ENCODE measurements at places on chromosomes 2 and 18.

DNA sequence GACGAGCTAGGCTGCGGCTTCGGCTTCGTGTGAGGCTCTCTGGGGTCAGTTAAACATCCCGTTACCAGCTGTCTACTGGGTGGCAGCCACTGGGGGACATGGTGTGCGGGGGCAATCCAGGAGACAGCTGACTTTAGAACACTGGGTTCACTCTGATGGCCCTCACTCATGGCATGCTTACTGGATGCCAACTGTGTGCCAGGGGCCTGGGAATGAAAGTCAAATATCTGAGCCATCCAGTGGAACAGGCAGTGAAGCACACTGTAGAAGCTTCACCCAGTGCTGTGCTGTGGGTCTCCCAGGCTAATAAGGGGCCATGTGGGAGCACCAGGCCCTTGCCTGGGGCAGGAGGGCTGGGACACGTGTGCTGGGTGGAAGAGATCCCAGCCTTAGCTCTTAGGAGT is 48.3 kb downstream of the GLI2 start:
- H3K36me3 ChIP-seq: no peaks in the 10 kb centered on the region
- DNase-seq: no peak
- no peaks in the 10 kb centered on the region for H3K4me1 ChIP-seq
- no peaks in the 10 kb centered on the region for H3K27me3 ChIP-seq
- H3K4me3 ChIP-seq: no peak overlapping the region

DNA sequence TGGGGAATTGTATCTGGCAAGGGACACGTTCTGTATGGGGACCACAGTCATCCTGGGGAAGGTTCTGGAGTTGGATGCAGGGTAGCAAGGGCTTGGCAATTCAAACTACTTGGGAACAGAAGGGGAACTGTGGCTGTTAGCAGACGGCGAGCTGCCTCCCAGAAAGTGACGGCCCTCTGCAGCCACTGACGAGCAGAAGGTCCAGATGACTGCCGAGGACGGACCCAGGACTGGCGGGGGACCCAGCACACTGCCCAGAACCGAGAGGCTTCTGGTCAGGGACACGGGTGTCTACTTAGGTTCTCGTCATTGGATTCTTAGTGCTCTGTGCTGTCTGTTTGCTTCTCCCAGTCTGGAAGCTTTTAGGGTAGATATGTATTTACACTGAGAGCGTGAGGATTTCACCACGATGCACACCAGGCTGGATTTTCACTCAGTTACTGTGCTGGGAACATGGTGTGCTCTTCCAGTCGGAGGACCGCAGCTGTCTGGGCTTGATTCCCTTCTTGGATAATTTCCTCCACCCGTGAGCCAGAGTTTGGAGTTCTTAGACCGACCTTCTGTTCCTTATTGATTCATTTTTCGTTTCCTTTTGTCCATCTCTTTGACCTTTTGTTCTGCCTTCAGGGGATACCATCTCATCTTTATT is 13.4 kb downstream of the GPR35 start:
- H3K4me3 ChIP-seq: no peak overlapping the region
- no peaks in the 10 kb centered on the region for H3K36me3 ChIP-seq
- H3K27ac ChIP-seq: no peak overlapping the region
- no peak for DNase-seq

GRCh38 chr2:201070948-201071478 is 458 bp downstream of the HYCC2 start:
- H3K36me3 ChIP-seq: no peaks in the 10 kb centered on the region
- peak overlapping the region; percentile 83 for H3K4me3 ChIP-seq
- peak overlapping the region; percentile 92 for H3K27ac ChIP-seq
- no peak for DNase-seq

DNA sequence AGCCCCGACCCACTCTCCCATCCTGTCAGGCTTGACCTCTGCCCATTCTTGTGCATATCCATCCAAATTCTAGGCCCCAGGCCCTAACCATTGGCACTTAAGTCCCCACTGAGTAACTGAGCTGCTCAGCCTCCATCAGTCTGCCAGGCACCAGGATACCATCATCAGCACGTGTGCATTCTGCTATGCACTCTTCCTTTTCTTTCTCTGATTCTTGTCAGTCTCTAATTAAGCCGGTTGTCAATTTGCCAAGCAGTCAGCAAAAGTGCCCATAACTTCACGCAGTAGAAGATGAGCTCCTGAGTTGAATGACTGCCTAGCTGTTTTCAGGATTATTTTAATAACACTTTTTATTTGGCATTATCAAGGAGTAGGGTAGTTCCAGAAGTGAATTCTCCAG is 107.2 kb downstream of the FEZ2 start:
- H3K36me3 ChIP-seq: no peaks in the 10 kb centered on the region
- H3K4me1 ChIP-seq: no peaks in the 10 kb centered on the region
- no peak overlapping the region for H3K27ac ChIP-seq
- DNase-seq: no peak
- no peak overlapping the region for H3K4me3 ChIP-seq

GRCh38 chr2:236210536-236210935 is 42.4 kb upstream of the GBX2 start:
- no peak overlapping the region for H3K4me3 ChIP-seq
- no peaks in the 10 kb centered on the region for H3K4me1 ChIP-seq
- H3K27ac ChIP-seq: no peak overlapping the region
- peaks cover 5% of the 10 kb centered on the region for H3K27me3 ChIP-seq

DNA sequence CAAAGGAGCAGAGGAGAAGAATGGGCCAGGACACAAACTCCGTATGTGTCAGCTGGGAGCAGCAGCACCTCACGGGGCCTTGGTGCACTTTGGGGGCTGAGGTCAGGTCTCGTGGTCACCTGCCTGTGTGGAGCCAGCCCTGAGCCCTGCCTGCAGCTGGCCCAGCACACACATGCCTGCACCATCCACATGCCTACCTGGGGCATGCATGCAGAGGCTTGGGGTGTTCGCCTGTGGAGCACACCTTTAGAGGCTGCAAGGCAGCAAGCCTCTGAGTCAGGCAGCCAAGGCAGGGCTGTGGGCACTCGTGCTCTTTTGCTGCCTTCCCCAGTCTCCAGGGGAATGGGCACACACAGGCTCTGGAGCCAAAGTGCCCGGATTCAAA is 36.0 kb downstream of the ARHGEF4 start:
- H3K36me3 ChIP-seq: no peaks in the 10 kb centered on the region
- H3K4me3 ChIP-seq: no peak overlapping the region
- H3K27ac ChIP-seq: no peak overlapping the region
- no peaks in the 10 kb centered on the region for H3K4me1 ChIP-seq

- DNase-seq: no peak
- no peaks in the 10 kb centered on the region for H3K27me3 ChIP-seq
- no peaks in the 10 kb centered on the region for H3K36me3 ChIP-seq
- no peak overlapping the region for H3K27ac ChIP-seq
- H3K4me3 ChIP-seq: no peak overlapping the region
Observed at GRCh38 chr2:19688059-19688458, 213.7 kb downstream of the TTC32 start.

DNA sequence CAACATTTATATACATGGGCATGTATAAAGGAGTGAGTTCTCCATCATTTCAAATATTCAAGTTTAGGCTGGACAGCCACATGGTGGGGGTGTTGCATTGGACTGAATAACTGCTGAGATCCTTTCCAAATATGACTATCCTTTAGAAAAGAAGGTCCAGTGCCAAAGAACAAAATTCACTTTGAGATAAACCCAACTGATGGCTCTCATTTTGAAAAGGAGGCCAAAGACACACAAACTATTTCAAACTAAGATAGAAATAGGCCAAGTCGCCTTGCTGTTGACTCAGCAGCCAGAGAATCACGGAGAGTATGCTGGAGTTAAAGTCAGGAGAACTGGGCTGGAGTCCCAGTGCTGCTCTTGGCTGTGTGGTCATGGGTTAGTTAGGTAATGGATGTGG is 204.5 kb upstream of the LRATD1 start:
- no peak overlapping the region for H3K4me3 ChIP-seq
- no peaks in the 10 kb centered on the region for H3K27me3 ChIP-seq

GRCh38 chr2:877747-878146 is 72.9 kb upstream of the SNTG2 start:
- H3K36me3 ChIP-seq: peaks cover 7% of the 10 kb centered on the region
- H3K4me1 ChIP-seq: no peaks in the 10 kb centered on the region
- no peak overlapping the region for H3K27ac ChIP-seq
- no peaks in the 10 kb centered on the region for H3K27me3 ChIP-seq
- peak; percentile 4 for DNase-seq

DNA sequence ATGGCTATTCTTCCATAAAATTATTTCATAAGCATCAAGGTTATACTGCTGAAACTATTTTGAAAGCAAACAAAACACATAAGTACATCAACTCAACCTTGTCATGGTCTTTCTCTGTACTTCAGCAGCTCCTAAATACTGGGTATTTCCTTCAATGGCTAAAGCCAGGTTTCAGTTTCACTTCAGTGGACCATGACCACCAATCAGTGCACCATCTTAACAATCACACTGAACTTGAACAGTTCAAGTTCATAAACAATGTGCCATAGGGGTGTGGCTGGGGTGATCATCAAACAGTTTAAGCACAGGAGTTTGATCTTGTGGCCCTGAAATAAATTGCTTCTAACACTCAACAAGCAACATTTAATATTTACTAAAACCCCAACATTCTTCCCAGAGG is 124.1 kb upstream of the FIGN start:
- no peak overlapping the region for H3K27ac ChIP-seq
- no peak for DNase-seq
- no peaks in the 10 kb centered on the region for H3K36me3 ChIP-seq

DNA sequence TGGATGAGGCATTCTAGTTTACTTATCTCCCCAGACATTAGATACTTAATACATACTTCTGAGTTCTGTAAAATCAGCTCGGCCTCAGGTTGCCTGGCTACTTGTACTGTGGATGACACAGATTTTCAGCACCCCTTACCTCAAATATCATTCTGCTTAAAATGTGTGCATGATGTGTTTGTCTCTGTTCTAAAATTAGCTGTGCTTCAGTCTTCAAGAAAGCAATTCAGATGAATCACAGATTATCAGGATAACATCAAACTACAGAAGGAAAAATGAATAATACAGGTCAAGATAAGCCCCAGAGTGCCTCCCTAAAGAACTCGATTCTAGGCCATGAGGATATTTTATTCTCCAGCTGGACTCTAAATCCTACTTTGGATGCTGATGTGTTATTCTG is 21.3 kb upstream of the MAPRE2 start:
- no peak for DNase-seq
- H3K27ac ChIP-seq: no peak overlapping the region
- no peaks in the 10 kb centered on the region for H3K36me3 ChIP-seq
- no peaks in the 10 kb centered on the region for H3K27me3 ChIP-seq
- H3K4me3 ChIP-seq: no peak overlapping the region

DNA sequence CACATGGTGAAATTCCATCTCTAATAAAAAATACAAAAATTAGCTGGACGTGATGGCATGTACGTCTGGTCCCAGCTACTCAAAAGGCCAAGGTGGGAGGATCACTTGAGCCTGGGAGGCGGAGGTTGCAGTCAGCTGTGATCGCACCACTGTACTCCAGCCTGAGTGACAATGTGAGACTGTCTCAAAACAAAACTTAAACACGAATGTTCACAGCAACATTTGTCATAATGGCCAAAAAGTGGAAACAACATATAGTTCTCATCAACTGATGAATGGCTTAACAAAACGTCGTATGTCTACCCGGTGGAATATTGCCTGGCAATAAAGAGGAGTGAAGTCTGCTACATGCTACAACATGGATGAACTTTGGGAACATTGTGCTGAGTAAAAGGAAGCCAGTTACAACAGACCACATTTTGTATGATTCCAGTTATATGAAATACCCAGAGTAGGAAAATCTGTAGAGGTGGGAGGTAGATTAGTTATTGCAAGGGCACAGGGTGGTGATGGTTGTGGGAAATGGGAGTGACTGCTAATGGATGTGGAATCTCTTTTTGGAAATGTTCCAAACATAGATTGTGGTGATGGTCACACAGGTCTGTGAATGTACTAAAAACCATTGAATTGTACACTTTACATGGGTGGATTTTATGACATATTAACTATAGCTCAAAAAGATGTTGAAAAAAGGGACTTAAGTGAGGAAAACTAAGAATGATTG is 478.2 kb downstream of the PTPRM start:
- no peak overlapping the region for H3K4me3 ChIP-seq
- H3K27ac ChIP-seq: no peak overlapping the region
- H3K4me1 ChIP-seq: no peaks in the 10 kb centered on the region
- H3K36me3 ChIP-seq: no peaks in the 10 kb centered on the region

DNA sequence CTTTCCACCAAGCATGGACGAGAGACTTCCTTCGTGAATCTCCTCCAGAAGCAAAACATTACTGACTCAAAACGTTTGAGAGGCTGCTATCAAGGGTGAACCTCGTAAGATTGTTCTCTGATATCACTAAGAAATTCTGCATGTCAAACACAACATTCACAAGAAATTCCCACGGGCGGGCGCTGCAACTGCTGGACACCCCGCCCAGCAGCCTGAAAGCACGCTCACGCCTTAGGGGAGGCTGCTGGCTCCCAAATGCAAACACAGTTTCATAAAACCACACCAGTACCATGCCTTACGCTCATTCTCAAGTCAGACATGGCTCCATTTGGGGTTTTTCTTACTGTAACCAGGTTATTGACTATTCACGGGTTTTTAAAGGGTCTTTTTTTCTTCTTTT is 39.0 kb downstream of the MBP start:
- no peak for DNase-seq
- H3K4me3 ChIP-seq: no peak overlapping the region
- peaks cover 53% of the 10 kb centered on the region for H3K4me1 ChIP-seq

DNA sequence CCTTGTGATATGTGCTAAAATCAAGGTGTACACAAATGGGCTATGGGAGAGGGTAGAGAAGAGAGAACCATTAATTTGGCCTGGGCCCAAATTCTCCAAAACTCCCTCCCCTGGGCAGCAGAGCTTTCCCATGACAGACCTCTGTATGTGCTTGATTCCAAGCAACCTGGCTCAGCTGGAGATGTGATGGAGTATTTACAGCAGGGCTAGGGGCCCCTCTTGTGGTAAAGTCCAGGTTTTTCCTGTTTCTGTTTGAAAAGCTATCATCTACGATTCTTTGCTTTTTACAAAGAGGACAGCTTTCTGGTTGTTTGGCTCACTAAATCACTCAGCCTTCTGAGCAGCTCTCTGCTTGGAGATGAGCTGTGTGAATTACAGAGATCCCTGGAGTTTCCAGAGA is 40.3 kb downstream of the KCNS3 start:
- no peak for DNase-seq
- H3K4me3 ChIP-seq: no peak overlapping the region
- no peaks in the 10 kb centered on the region for H3K27me3 ChIP-seq
- no peaks in the 10 kb centered on the region for H3K36me3 ChIP-seq

DNA sequence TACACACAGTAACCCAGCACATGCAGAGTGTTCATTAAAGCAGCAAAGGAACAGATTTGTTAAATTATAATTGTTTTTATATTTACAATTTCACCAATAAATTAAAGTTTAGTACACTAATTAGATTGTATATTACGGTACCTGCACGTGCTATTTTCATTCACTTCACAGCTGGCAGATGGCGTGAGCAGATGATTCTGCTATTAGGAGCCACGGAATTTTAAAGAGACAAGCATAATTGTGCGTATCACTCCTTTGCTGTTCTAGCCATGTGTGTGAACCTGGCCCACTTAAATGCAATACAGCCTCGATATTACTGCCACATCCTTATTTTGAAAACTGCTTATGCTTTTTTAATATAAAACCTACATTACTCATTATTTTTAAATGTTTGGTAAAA is 332.8 kb upstream of the SOX11 start:
- DNase-seq: no peak
- no peak overlapping the region for H3K27ac ChIP-seq
- no peaks in the 10 kb centered on the region for H3K36me3 ChIP-seq
- H3K27me3 ChIP-seq: no peaks in the 10 kb centered on the region

- no peak overlapping the region for H3K4me3 ChIP-seq
- peak; percentile 18 for DNase-seq
- H3K36me3 ChIP-seq: no peaks in the 10 kb centered on the region
- H3K27ac ChIP-seq: no peak overlapping the region
- no peaks in the 10 kb centered on the region for H3K4me1 ChIP-seq
Observed at GRCh38 chr2:73291093-73291460, 2.3 kb downstream of the EGR4 start.

Measured in DND-41 (cell line).